ENCODE measurements at places on chromosomes 2 and 18. TPM values are rescaled to one million over a fixed set of nuclear protein-coding genes. Genes with fewer than 3 reads are reported as not detected.

GRCh38 chr2:201733544-201733943 lies 35.1 kb upstream of the MPP4 start:
- no peak for DNase-seq

GRCh38 chr2:31239593-31240177 lies 5.7 kb downstream of the EHD3 start:
- no peak for DNase-seq

C2orf66 gene
- total RNA-seq: not detected

CYS1 gene
- total RNA-seq: not detected

RAB6C gene
- not detected for total RNA-seq

Measured in naive thymus-derived CD4-positive, alpha-beta T cell (primary cell).